ENCODE measurements at places on chromosomes 12 and 14. TPM values are rescaled to one million over a fixed set of nuclear protein-coding genes. Genes with fewer than 3 reads are reported as not detected.

- no peak for DNase-seq
Observed at GRCh38 chr14:69505338-69506240, 21.1 kb downstream of the PLEKHD1 start.

DNA sequence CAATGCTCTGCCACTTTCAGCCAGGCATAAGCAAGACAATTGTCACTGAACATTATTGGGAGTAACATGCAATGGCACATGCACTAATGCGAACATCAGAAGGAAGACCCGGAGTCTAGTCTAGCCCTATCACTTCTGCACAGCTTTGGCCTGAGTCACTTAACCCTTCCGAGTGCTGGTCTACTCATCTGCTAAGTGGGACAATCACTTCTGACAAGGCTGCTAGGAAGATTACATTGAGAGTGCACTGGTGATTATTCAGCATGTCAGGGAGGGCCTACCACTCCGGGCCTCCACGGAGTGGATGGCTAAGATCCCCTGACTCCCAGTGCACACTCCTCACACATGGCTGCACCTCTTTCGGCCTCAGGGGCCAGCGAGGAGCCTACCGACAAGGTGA, 240.9 kb downstream of the DPF3 start:
- no peak for DNase-seq

- no peak for DNase-seq
Observed at GRCh38 chr14:66228267-66228970, 257.8 kb upstream of the CCDC196 start.

GRCh38 chr12:15644700-15645099, 144.5 kb downstream of the EPS8 start:
- DNase-seq, result no peak

DNA sequence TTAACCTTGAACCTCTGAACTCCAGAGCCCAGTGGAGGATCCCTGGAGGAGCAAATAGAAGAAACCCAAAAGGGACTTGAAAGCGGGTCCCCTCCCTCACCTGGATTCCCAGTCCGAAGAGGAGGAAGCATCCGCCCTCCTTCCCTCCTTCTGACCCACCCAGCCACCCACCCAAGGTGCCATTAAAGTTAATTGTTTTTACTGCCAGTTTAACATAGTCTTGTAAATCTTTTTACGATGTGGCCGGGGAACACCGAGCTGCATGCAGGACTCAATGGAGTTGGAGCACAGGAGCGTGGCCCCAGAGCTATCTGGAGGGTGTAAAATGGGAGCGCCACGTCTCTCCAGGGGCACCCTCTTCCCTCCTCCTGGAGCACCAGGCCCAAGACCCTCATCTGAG, 49.9 kb upstream of the TBX3 start:
- no peak for DNase-seq

Gene ERG28
- 23.7 TPM for polyA plus RNA-seq

Gene SSPN
- polyA plus RNA-seq, result 29.8 TPM

Gene RNU4-1
- not detected for polyA plus RNA-seq

Gene CCDC88C
- polyA plus RNA-seq, result not detected

- no peak for DNase-seq
Observed at GRCh38 chr12:21773806-21774205, 700 bp downstream of the KCNJ8 start.

DNA sequence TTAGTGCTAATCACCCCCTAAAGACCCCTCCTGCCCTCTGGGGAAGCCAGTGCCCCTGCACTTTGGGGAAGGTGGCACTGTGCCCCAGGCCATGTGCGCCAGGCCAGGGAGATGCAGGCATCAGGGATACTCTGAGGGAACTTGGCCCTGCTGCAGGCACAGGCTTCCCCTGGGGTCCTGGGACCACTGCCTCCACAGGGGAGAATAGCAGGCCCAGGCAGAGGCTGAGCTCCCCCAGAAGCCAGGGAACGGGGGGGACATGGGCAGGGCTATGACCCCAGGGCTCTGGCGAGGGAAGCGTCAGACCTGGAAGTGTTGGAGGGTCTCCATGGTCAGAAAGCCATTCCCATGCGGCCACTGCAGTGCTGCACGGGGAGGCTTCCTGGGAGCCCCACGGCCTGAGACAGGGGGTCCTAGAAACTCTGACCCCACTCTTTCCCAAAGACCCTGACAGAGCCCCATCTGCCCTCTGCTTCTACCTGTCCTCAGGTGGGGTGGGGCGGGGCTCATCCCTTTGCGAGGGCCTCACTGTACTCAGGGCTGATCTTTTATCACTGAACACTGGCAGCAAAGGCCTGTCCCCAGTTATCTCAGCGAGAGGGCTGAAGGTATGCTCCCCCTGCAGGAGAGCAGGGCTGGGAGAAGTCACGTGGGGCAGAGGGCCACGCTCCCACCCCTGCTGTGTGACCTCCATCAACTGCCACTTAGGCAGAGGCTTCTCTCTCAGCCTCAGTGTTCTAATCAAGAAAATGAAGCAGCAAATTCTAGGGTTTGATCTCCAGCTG, 160.0 kb downstream of the CALM1 start:
- DNase-seq, result no peak

DNA sequence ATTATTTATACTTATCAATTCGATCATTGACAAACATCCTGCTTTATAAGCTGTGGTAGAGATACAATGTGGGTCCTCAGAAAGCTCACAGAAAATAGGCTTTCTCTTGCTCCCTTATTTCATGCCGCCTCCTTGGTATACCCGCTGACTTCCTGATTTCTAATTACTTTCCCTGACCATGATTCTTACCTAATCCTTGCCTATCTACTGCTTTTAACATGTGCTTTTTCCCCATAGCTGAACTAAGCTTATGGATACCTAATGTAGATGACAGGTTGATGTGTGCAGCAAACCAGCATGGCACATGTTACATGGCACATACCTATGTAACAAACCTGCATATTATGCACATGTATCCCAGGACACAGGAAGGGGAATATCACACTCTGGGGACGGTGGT, 65.1 kb downstream of the ITPR2 start:
- no peak for DNase-seq

DNA sequence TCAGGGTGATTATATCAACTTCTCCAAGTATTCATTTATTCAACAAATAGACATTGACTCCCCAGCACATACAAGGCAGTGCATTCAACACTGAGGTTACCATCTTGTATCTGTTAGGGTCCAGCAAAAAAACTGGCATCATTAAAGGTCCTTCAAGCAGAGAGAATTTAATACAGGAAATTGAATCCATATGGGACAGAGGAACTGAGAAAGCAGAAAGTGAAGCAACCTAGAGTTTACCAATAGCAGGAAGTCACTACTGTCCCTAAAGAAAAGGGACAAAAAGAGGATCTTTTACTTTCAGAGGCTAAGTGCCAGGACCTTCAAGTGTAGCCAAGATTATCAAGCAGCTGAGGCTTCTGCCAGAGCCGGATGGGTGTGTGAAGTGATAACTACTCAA, 237.8 kb upstream of the TBX3 start:
- peak; percentile 23 for DNase-seq

DNA sequence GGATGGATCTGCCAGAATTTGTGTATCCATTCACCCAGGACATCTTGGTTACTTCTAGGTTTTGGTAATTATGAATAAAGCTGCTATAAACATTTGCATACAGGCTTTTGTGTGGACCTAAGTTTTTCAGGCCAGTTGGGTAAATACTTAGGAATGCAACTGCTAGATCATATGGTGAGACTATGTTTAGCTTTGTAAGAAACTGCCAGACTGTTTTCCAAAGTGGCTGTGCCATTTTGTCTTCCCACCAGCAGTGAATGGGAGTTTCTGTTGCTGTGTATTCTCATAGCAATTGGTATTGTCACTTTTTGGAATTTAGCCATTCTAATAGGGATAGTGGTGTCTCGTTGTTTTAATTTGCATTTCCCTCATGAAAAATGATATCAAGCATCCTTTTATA, 133.0 kb downstream of the KIF26A start:
- no peak for DNase-seq

Gene ALKBH1
- 9.2 TPM for polyA plus RNA-seq

DNA sequence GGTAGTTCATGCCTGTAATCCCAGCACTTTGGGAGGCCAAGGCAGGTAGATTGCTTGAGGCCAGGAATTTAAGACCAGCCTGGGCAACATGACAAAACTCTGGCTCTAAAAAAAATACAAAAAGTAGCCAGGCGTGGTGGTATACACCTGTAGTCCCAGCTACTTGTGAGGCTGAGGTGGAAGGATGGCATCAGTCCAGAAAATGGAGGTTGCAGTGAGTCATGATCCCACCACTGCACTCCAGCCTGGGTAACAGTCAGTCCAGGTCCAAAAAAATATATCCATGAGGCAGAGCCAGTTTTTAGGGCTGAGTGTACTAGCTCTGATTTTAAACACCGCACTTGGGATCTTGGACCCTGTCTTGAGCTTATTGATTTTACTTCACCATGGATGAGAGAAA, 30.6 kb upstream of the FICD start:
- no peak for DNase-seq

- no peak for DNase-seq
Observed at GRCh38 chr14:91142214-91142668, 28.4 kb downstream of the DGLUCY start.

DNA sequence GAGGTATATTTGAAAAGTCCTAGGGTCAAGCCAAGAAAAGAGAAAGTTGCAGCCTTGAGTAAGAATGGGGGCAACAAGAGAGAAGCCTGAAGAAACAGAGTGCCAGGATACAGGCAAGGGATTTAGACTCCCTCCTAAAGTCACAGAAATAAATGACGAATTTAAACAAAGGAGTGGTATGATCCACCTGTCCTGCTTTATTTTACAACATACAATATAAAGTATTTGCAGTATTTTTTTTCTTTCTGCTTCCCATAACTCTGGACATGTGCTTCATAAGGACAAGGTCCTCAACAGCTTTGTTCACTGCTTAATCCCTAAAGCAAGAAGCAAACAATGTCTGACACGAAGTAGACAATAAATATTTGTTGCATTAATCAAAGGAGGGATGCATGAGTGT, 57.4 kb downstream of the IFNG start:
- DNase-seq, result no peak

DNA sequence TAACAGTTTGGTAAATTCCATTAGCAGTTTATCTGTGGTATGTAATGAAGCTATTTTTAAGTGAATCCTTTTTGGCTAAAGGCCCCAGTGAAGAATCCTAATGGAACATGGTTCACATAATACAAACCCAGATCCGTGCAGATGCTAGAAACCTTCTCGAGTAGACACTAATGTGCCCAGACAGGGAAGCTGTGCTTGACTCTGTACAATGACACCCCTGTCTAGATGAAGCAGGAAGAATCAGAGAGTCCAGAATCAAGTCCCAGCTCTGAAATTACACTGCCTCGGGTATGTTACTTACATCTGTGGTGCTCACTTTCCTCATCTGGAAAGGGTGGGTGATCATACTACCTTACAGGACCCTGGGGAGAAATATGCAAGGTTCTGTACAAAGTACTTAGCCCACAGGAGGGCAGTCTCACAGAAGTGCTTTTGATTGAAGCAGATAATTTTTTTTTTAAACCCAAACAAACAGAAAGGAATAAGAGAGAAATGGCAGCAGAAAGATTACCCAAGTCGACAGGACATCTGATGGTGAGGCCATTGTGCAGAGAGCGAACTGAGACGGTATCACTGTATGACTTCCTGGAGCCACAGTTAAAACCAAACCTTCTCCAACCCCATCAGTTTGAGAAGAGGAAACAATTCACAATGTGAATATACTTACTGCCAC, 8.5 kb downstream of the CRACR2A start:
- DNase-seq, result no peak

DNA sequence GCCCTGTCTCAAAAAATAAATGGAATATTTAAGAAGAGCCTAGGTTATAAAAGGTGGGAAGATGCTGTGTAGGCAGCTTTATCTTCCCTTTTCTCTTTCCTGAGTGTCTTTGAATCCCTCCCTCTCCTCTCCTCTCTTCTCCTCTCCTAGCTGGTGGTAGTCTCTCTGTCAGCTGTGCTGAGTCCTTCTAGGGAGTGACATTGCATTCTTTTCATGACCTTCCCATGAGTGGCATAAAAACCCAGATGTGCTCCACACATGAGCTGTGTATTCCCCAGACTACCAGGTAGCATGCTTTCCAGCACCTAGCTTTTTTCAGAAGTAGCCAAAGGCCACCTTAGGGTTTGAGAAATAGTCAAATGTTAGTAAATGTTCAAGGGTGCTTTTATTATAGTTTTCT, 23.6 kb downstream of the SAMD4A start:
- DNase-seq, result no peak

GRCh38 chr12:49030714-49031572, 12.4 kb upstream of the PRKAG1 start:
- DNase-seq, result no peak

Gene GALNT8
- polyA plus RNA-seq, result 0.02 TPM

DNA sequence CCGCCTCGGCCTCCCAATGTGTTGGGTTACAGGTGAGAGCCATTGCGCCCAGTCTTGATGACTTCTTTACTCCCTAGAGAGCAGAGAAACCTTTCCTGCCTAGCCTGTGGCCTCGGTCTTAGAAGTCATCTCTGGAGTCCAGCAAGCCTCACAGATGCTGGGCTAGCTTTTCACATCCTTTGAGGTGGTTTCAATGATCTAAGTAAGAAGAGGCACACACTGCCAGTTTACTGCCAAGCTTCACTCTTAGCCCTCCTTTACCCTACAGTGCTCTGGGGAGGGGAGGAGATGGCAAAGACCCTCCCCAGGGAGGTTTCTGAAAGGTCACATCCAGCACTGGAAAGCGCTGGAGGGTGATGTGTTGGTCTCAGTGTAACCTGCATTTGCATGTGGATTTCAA, 304.8 kb downstream of the PCNX1 start:
- DNase-seq, result no peak

Gene C14orf132
- 13.2 TPM for polyA plus RNA-seq

DNA sequence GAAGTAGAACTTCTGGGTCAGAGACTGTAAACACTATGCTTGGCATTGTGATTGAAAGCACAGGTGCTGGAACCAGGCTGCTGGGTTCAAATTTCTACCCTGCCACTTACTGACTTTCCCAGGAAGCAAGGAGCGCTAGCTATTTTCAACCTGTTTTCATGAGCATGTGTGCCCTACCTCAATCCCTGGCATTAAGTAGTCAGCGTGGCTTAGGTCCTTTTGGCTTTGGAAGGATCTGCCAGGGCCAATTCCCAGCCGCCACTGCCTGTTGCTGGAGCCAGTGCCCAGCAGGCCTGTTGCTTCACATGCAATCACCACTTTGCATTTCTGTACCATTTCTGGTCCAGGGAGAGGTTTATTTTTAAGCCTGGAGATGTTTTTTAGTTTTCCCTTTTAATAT, 196.3 kb downstream of the TRHDE start:
- DNase-seq, result no peak
